ENCODE measurements at places on chromosomes 2 and 18.

DNA sequence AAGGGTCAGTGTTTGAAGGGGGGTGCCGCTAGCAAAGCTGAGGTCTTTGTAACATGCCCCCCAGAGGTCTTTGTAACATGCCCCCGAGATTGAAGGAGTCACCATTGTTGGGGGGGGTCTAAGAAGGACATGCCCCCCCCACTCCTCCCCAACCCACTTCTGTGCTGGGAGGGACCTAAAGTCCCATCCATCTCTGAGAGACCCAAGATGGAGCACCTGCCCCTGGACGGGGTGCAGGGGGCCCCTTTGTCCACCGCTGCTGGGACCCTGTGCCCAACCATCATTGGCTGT is 5.9 kb upstream of the ASIC4 start:
- DNase-seq: no peak

DNA sequence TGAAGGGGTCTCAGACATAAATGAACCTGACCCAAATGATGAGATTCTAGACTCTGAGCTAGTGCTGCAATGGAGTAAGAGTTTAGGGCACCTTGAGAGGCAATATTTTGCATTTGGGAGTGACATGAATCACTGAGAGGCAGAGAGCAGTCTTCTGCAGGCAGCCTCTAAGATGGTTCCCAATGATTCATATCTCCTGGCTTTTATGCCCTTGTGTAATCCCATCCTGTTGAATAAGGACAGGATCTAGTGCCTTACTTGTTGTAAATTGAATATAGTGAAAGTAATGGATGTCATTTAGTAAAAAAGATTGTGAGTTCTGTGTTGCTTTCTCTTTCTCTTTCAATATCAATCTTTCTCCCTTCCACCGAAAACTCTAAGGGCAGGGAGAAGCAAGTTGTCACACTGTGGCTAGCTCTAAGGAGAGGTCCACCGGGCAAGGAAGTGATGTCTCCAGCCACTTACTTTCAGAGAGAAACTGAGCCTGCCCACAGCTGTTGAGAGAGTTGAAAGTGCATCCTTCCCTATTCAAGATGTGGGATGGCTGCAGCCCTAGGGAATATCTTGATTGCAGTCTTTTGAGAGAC is 144.7 kb downstream of the TRIB2 start:
- no peak for DNase-seq

GRCh38 chr2:240481720-240482119 is 46.3 kb downstream of the GPC1 start:
- no peak for DNase-seq

DNA sequence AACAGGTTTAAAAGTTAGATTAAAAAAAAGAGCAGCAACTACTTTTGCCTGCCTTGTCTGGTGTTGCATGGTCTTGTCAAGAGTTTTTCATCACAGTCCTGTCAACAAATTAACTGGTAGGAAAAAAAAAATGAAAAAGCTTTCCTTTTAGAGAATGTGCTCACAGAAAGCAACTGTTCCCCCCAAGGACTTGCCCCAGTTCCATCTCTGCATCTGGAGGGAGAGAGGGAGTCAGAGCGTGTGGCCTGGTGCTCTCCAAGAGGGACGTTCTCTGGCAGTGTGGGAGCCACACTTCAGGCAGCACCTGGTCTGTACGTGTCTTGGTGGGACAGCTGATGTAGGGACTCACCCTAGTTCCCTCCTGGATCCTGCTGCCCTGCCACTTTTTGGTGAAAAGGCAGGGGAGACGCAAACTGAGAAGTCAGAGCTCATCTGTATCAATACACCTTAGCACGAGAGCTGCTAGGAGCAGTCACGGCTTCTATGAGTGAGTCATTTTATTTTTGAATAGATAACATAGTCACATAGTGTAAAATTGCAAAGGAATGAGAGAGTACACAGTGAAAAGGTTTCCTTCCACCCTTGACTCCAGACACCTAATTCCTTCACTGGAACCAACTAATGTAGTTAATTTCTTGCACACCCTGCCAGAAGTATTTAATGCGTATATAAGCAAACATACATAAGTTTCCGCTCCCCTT is 172.5 kb upstream of the MGAT5 start:
- DNase-seq: no peak

Data from Panc1 (cell line).